ENCODE measurements at places on chromosomes 13 and 19.
A peak's percentile ranks its signal among the peaks of the same experiment; 100 is the strongest.

DNA sequence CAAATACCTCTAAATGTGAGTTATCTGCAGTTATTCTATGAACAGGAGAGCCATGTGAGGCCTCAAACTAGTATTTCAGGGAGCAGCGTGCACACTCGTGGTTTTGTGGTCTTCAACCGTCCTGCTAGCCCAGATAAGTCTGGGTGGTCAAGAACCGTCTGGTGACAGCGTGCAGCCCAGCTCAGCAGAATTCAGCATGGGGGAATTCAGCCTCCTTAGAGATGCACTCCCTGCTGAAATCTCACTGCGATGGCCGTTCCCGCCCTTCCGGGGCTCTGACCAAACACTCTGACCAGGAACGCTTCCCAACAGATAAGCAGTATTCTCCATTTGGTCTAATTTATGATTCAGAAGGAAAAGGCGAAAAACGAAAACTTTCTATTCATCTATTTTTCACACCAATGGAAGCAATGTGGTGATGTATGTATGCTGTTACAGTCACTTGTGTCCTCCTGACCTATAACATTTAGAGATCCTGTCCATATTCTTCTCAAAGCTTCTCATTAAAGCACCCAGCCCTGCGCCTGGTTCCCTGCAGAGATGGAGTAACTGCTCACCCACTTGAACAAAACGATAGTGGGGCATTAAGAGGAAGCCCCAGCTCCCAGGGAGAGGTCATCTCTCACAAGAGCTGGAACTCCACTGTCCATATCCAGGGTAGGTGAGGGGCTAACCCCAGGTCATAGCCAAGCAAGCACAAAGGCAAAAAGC, 2.9 kb downstream of the ANKRD27 start:
- no peak for DNase-seq
- H3K4me3 ChIP-seq = peak overlapping the region; percentile 94
- peaks cover 27% of the 10 kb centered on the region for H3K27me3 ChIP-seq
- H3K36me3 ChIP-seq = no peaks in the 10 kb centered on the region
- no peak overlapping the region for H3K27ac ChIP-seq
- peaks cover 13% of the 10 kb centered on the region for H3K4me1 ChIP-seq

GRCh38 chr13:95185851-95186250, 115.4 kb downstream of the ABCC4 start:
- DNase-seq = no peak
- H3K36me3 ChIP-seq = peaks cover 13% of the 10 kb centered on the region
- no peak overlapping the region for H3K27ac ChIP-seq
- no peaks in the 10 kb centered on the region for H3K27me3 ChIP-seq
- no peak overlapping the region for H3K4me3 ChIP-seq

- peaks cover 2% of the 10 kb centered on the region for H3K36me3 ChIP-seq
- H3K27ac ChIP-seq = peak within 1 kb of the TSS; percentile 97
- H3K4me1 ChIP-seq = peaks cover 34% of the 10 kb centered on the region
- peak within 1 kb of the TSS; percentile 95 for H3K4me3 ChIP-seq
Observed at GRCh38 chr19:35717665-35718344, at the start of gene KMT2B. Gene KMT2B (plus strand): TSS chr19:35718003. CDS start chr19:35718019, 16 bp downstream.

DNA sequence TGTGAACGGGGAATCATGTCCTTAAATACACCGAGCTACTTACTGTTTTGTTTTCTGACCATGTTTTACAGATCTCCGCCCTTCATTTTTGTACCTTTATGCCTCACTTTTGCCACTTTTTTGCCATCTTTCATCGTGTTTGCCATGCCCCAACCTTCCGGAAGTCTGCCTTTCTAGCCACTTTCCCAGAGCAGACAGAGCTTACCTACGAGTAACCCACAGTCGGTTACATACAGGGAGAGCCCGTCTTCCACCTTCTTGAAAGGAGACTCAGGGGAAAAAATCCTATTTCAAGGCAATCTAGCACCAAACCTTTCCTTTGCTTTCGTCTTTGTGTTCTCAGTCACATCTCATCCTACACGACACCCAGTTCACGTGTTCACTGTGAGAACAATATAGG, 26.1 kb downstream of the RFPL4AL1 start:
- H3K4me3 ChIP-seq = no peak overlapping the region
- no peak overlapping the region for H3K27ac ChIP-seq
- DNase-seq = no peak
- H3K36me3 ChIP-seq = peaks cover 9% of the 10 kb centered on the region
- H3K4me1 ChIP-seq = no peaks in the 10 kb centered on the region

DNA sequence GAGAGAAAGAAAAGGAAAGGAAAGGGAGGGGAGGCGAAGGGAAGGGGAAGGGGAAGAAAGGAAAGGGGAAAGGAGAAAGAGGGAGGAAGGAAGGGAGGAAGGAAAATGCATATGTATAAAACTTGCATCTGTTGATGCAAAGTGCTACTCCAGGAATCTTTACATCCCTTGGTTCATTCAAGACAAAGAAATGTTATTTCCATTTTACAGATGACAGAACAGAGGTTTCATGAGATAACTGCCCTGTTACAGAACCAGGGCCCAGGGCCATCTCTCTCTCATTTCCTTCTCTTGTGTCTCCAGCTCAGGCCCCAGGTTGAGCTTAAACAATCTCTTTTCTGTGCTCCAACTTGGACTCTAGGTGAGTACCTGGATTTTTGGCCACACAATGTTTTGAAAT, 1.8 kb upstream of the SLC25A30 start:
- peak overlapping the region; percentile 77 for H3K4me3 ChIP-seq
- no peaks in the 10 kb centered on the region for H3K27me3 ChIP-seq
- no peak overlapping the region for H3K27ac ChIP-seq
- no peak for DNase-seq
- H3K4me1 ChIP-seq = peaks cover 17% of the 10 kb centered on the region

DNA sequence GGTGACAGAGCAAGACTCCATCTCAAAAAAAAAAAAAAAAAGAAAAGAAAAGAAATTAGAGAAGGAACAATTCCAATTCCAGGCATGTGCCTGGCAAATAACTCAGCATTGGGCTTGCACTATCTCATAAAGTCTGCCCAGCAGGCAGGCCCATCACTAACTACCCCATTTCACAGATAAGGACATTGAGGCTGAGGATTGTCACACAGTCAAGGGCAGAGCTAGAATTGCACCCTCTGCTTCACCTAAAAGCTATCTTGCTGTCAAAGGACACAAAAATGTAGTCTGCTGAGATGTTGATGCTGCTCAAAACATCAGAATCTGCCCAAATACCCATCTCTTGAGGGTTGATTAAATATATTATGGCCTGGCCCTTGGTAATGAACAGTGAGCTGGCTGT, 20.7 kb upstream of the COLGALT1 start:
- no peak overlapping the region for H3K4me3 ChIP-seq
- DNase-seq = no peak
- no peaks in the 10 kb centered on the region for H3K36me3 ChIP-seq
- H3K27ac ChIP-seq = no peak overlapping the region
- peaks cover 12% of the 10 kb centered on the region for H3K4me1 ChIP-seq
- H3K27me3 ChIP-seq = peaks cover 17% of the 10 kb centered on the region

- H3K36me3 ChIP-seq = peaks cover 3% of the 10 kb centered on the region
- H3K27ac ChIP-seq = no peak overlapping the region
- DNase-seq = no peak
- H3K4me1 ChIP-seq = no peaks in the 10 kb centered on the region
Observed at GRCh38 chr13:94162289-94162688, 317.2 kb downstream of the DCT start.

- no peak overlapping the region for H3K4me3 ChIP-seq
- no peaks in the 10 kb centered on the region for H3K4me1 ChIP-seq
- H3K27me3 ChIP-seq = peaks cover 6% of the 10 kb centered on the region
- no peaks in the 10 kb centered on the region for H3K36me3 ChIP-seq
Observed at GRCh38 chr13:31545616-31546015, 193.7 kb upstream of the RXFP2 start.

- no peak overlapping the region for H3K4me3 ChIP-seq
- H3K4me1 ChIP-seq = no peaks in the 10 kb centered on the region
Observed at GRCh38 chr13:93881411-93881810, 598.1 kb downstream of the DCT start.
